ENCODE measurements at places on chromosomes 1 and 21.

DNA sequence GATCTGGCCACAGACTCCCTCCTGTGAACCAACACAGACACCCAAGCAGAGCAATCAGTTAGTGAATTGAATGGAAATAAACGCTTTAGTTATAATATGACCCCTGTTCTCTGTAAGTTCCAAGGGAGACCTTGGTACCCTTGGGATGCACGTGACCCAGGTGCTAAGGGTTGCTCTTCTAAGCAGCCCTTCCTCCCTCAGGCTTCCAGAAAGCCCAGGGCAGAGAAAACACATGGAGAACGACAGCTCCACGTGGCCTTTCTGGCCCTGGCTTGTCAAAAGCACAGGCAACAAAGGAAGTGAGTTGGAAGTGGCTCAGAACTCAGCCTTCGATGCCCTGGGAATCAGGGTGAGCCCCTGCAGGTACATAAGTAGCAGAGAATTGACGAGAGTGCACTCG is 57.4 kb downstream of the LACTBL1 start:
- no peak for DNase-seq

GRCh38 chr1:33301273-33301984 is 19.5 kb downstream of the A3GALT2 start:
- no peak for DNase-seq

GRCh38 chr1:212060632-212061472 is 25.3 kb downstream of the DTL start:
- DNase-seq = no peak

- no peak for DNase-seq
These were observed 389.1 kb downstream of the HLX start for GRCh38 chr1:221268295-221268694.

DNA sequence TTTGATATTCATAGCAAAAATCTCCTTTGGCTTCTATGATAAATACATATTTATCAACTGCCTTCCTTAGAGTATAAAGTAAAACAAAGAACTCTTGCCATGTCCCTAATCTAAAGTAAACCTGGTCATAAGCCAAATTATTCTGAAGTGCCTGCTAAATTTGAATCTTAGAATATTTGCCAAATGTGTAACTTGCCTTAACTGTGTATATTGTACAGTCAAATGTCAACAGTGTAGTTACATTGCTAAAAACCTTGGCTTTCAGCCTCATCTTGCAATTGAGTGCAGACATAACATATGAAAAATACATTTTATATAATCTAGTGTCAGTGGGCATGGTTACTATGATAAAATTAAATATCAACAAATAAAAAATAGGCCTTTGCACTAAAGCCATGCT is 583.4 kb upstream of the ADAMTS5 start:
- no peak for DNase-seq

DNA sequence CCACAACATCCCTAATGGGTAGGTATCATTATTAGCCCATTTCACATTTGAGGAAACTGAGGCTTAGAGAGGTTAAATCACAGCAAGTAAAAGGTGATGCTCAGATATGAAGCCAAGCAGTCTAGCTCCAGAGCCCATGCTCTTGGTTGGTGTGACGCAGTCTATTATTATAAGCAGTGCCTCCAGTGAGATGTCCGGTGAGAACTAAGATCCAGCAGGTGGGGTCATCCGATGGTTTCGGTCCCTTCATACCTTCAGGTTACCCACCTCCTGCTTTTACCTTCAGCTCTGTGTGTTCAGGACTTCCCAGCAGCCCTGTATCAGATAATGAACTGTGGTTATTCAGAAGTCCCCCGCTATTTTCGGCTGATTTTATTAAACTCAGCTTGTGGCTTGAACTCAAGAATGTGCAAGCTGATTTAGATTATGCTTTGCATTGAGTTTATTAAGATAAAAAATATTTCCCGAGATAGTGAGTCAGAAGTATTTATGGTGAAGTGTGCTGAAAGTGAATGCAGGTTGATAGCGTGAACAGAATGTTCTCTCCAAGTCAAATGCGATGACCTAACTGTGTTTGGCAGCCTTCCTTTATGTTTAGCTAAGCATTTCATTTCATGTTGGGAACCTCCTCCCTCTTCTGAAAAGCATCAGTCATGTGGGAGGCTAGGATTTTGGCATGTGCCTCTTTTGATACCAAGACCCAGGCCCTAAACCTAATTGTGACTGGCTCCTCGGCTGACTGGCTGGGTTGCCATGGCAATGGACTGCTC is 160.9 kb upstream of the UBE2U start:
- no peak for DNase-seq

GRCh38 chr1:47650205-47650604 is 212.4 kb downstream of the FOXD2 start:
- DNase-seq = no peak

GRCh38 chr21:46559291-46559983 is 45.4 kb downstream of the S100B start:
- DNase-seq = peak; percentile 17

GRCh38 chr1:10438677-10439163 is 8.5 kb downstream of the CENPS start:
- no peak for DNase-seq

- DNase-seq = no peak
These were observed 175.9 kb downstream of the LHX8 start for GRCh38 chr1:75310067-75310466.

DNA sequence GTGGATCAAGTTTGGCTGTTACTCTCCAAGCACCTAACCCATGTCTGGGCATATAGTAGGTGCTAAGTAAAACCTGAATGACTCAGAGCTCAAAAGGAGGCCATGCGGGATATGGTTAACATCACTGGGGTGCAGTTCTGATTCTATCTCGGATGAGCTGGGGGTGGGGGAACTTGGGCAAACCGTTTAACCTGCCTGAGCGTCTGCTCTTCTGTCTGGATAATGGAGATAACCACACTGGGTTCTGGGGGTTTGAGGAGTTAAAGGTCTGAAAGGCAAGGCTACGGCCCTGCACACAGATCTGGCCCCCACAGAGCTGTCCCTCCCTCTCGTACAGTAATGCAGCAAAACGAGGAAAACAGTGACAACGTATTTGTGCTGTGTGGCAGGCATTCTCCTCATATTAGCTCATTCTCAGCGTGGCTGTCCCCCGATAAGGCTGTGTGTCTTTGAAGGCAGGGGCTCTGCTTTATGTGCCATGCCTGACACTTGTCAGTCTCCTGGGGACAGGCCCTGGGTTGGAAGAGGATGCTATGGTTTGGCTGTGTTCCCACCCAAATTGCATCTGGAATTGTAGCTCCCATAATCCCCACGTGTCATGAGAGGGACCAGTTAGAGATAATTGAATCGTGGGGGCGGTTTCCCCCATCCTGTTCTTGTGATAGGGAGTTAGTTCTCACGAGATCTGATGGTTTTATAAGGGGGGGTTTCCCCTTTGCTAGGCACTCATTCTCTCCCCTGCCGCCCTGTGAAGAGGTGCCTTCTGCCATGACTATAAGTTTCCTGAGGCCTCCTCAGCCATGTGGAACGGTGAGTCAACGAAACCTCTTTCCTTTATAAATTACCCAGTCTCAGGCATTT is 6.8 kb upstream of the ALDH4A1 start:
- no peak for DNase-seq

DNA sequence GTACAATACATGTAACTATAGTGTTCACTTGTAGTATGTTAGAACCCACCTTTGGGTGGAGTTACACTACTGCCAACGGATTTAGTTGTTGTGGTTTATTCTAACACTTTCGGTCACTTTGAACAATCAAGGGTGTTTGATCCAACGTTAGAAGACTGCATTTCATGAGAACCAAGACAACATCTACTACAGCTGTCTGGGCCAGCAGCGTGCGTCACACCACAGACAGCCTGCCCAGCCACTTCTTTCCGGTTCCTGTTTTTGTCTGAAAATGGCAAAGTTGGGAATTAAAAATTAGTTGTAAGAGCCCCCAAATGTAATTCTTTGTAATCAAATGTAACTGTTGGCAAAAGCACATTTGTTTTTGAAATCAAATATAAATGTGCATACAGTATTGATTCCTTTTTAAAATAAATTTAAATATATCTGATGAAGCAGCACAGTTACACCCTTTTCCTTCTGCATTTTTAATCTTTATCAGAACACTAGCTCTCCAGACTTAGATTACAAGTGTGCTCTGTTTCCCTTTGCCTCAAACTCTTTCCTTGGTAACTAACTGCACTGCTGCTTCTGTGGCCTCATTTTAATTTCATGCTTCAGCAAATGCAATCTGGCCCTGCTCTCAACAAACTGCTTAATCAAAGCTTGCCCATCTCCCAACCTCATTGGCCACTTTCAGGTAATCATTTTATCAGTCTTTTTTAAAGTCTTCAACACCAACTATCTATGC is 86.6 kb upstream of the DPH5 start:
- DNase-seq = peak; percentile 74

- no peak for DNase-seq
These were observed 9.2 kb upstream of the CBR3 start for GRCh38 chr21:36125512-36126207.

- no peak for DNase-seq
These were observed 37.7 kb downstream of the VTCN1 start for GRCh38 chr1:117173006-117173405.

GRCh38 chr1:56188855-56189254 is 390.5 kb downstream of the PLPP3 start:
- DNase-seq = no peak

GRCh38 chr1:116763787-116764465 is 9.7 kb downstream of the CD2 start:
- no peak for DNase-seq

GRCh38 chr1:97918961-97919360 is 1.9 kb downstream of the DPYD start:
- no peak for DNase-seq

DNA sequence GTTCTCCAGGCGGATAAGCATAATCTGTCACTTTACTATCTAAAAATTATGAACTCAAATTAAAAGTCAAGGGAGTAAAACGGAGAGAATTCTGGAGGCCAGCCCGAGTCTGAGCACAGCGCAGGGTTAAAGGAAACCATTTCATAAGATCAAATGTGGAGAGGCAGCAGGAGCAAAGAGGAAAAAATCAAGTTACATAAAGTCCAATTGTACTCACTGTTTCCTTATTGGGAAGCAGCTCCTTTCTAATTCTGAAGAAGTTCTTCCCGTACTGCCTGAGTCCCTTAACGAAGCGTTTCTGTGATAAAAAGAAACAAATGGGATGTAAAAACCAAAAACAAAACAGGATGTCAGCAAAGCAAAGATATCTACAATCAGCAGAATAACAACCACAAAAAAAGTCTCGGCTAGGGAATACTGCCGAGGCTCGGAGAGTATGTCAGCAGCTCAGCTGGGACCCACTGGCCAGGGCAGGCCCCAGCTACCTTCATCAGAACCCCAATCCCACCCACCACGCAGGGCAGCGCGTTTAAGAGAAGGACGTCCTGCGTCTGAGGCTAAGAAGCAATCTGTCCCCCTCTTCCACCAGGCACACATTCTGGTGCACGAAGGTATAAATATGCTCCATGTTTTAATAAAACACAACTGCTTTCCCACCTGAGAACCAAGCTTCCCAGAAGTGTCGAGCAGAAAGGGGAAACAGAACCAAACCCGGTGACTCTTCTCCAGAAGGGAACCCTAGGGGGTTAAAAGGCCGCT is 104.8 kb downstream of the SLC45A1 start:
- DNase-seq = no peak

DNA sequence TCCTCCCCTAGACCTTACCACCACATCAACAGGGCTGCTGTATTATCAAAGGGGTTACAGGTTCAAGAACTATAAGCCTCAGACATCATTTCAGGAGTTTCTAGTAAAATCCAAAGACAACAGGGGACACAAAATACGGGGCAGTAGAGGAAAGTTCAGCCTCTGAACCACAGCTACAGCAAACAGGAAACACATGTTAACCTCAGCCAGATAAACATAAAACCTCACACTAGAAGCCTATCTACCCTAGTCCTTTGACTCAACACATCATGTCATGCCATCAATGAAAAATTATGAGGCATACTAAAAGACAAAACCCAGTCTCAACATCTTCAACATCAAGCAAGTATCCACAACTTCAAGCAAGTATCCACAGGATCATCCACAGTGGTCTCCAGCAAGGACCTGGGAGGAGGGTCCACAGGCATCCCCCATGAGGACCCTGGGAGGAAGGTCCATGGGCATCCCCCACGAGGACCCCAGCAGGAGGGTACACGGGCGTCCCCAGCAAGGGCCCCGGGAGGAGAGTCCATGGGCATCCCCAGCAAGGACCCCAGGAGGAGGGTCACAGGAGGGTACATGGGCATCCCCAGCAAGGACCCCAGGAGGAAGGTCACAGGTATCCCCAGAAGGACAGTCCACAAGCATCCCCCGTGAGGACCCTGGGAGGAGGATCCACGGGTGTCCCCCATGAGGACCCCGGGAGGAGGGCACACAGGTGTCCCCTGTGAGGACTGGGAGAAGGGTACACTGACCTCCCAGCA is 440.0 kb downstream of the MATN1 start:
- no peak for DNase-seq

DNA sequence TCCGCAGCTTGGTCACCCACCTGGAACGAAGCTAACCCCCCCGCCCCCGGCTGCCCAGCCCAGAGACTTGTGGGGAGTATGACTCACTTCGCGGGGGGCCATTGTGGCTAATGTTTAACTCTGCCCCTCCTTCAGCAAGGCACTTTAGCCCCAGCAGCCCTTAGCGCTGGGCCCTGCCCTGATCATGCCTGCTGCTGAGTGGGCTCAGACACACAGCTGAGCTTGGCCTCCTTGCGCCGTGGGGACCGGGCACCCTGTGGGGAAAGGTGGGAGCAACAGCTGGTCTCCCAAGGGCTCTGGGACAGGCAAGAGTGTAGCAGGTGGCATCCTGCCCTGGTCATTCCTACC is 6.3 kb upstream of the LAD1 start:
- DNase-seq = no peak

Measured in T-helper 22 cell (primary cell).